Smooth muscle cell of the pulmonary artery (primary cell): ENCODE measurements at places on chromosomes 7 and 10. TPM values are rescaled to one million over a fixed set of nuclear protein-coding genes. Genes with fewer than 3 reads are reported as not detected.

PKD2L1 gene
- total RNA-seq: not detected in 2 replicates

BAIAP2L1 gene
- 4.1 and 4.2 TPM in 2 replicates for total RNA-seq

THSD7A gene
- 0.13 and 0.17 TPM in 2 replicates for total RNA-seq

ITGA8 gene
- total RNA-seq: 43.7 and 210 TPM in 2 replicates

AKR1C3 gene
- 42.8 and 74.1 TPM in 2 replicates for total RNA-seq

STK31 gene
- total RNA-seq: not detected in 2 replicates

SEC31B gene
- total RNA-seq: 2.7 and 4.8 TPM in 2 replicates

SERPINE1 gene
- 1,589 and 2,809 TPM in 2 replicates for total RNA-seq

OR2A42 gene
- 0.03 TPM in 1 of 2 replicates, not detected in the other for total RNA-seq

ZFAND2A gene
- total RNA-seq: 12.2 and 13.6 TPM in 2 replicates

FFAR4 gene
- not detected in 2 replicates for total RNA-seq
